ENCODE measurements at places on chromosomes 7 and 10.
A peak's percentile ranks its signal among the peaks of the same experiment; 100 is the strongest.

- DNase-seq = no peak
These were observed 175.2 kb downstream of the BMPER start for GRCh38 chr7:34080513-34080912.

GRCh38 chr7:4706384-4707216 is 24.5 kb downstream of the FOXK1 start:
- no peak for DNase-seq

GRCh38 chr10:56318816-56319215 is 42.2 kb downstream of the ZWINT start:
- peak; percentile 22 for DNase-seq

- DNase-seq = no peak
These were observed 714.3 kb downstream of the ANKRD7 start for GRCh38 chr7:118938845-118939244.

DNA sequence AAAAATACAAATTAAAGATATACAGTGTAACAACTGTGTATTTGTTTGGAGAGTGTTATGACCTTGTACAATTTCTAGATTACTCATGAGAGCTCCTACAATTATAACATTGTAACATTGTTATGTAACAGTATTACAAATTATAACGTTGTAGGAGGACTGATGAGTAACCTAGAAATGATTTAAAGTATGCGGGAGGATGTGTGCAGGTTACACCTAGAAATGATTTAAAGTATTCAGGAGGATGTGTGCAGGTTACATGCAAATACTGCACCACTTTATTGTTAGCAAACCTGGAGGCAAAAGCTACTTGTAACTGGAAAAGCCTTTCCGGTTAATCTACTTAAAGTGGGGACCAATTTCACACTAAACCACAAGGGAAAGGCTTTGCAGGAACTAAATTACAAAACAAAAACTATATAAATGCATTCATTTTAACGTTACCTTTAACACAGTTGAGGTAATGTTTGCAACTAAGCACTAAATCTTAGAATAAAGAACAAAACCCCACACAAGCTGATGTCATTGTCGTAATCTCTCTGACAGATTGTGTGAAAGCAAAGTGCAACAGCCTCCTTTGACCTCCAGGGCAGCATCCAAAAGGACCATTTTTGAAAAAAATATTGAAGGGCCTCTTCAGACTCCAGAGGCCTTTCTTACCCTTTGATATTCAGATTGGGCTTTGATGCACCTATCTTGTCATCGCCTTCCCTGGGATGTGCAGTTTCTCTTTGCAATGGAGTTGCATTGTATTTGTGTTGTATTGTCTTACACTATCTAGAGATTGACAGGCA is 522.1 kb upstream of the FOXK1 start:
- DNase-seq = no peak

DNA sequence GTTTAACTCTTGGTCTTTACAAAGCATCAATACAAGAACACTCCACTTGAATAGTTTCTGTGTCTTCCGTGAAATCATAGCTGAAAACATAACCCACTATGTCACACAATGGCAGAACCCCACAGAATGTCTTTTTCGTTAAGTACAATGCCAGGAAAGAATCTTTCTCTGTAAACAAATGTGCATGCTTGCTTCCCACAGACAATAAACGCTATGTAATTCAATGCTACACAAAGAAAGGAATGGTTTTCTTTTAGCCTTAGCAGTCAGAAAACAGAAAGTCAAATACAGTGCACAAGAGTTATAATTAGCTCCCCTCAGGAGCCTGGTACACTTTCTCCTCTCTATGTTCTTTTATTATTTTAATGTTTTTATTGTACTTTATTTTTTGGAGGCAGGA is 186.1 kb downstream of the SRPK2 start:
- DNase-seq = peak; percentile 34

Measured in NCI-H2081 treated with DMSO at 0.1 percent for 48 hours (cell line).